ENCODE measurements at places on chromosomes 5 and 9. TPM values are rescaled to one million over a fixed set of nuclear protein-coding genes. Genes with fewer than 3 reads are reported as not detected.

DNA sequence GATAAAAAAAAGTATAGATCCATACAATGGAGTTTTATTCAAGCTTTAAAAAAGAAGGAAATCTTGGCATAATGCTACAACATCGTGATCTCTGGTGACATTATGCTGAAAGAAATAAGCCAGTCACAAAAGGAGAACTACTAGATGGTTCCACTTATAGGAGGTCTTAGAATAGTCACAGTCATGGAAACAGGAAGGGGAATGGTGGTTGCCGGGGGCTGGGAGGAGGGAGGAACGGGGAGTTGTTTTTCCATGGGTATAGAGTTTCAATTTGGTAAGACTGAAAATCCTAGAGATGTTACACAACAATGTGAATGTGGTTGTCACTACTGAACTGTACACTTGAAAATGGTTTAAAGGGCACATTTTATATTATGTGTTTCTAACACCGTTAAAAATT lies 94.5 kb downstream of the CFAP90 start:
- no peak for DNase-seq

DNA sequence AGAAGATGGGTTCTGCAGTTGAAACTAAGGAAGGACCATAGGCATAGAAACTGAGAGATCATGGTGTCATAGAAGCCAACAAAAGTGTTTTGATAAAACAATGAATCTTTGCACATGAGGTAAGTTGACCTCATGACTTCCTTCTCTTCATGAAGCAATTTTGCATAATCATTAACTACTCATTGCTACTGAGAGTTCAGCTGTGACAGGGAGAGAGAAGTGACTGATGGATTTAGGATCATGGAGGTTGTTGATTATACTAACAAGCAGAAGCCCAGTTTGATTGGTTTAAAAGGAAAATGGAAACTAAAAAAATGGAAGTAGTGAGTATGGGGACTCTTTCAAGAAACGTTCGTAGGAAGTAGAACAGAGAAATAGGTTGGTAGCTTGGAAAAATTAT lies 51.2 kb downstream of the PARP8 start:
- no peak for DNase-seq

DNA sequence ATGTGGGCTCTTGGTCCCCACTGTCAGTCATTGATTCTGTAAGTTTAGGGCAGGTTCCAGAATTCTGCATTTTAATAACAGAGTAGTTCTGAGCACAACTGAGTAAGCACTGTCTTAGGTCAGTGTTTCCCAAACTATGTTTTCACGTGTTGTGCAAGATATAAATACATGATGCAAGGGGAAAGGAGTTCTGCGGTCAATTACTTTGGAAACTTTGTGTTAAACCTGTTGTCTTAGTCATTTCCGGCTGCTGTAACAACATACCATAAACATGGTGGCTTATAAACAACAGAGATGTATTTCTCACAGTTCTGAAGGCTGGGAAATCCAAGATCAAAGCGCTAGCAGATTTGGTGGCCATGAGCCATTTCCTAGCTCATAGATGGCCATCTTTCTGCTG lies 69.8 kb downstream of the EQTN start:
- DNase-seq = no peak

GRCh38 chr5:151952238-151952637 lies 27.6 kb upstream of the GLRA1 start:
- DNase-seq = no peak

GRCh38 chr9:125842242-125842641 lies 95.1 kb downstream of the PBX3 start:
- no peak for DNase-seq

Gene ROR2
- 0.07 TPM for total RNA-seq

- no peak for DNase-seq
Observed at GRCh38 chr9:130890124-130890523, 6.5 kb downstream of the QRFP start.

Gene C5orf58
- total RNA-seq = not detected

DNA sequence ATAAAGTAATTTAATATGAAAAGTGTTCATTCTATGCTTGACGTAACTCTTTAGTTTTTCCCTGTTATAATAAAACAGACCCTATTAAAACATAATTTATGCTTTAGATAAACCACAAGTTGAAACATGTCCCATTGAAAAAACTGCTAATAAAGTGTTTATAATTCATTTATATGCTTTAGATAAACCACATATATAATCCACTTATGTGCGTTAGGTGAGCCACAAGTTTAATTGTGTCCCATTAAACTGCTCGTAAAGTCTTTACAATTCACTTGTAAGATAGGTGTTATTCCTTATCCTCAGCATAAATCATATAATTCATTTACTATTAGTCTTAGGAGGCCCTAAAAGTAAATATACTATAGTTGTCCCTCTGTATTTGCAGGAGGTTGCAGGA lies 3.6 kb downstream of the NIPSNAP3B start:
- no peak for DNase-seq

DNA sequence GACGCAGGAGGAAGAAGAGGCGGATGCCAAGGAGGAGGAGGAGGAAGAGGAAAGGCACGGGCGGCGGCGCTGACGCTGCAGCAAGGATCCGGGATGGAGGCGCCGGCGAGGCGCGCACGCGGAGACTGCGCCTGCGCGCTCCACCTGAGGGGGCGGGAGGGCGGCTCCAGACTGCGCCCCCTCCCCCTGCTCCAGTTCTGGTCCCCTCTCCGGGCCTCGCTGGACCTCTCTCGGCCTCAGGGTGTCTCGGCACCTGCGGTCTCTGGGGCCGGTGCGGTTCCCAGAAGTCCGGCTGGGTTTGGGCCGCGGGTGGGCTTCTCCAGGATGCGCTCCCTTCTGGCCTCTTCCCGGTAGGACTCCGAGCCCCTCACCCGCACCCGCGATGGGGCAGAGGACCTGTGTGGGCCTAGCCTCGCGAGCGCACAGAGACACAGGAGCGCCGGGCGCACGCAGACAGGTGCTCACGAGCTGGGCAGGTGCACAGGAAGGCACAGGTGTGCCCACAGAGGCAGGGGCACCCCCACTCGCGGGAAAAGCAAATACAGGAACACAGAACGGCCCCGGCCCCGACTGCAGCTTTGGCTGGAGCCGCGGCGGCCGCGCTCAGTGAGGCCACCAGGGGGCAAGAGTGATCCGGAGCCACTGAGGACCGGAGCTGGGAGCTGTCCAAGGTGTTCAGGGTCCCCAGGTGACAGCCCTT lies at the start of gene NPDC1:
Gene NPDC1 (minus strand): TSS at position 90 of the 700 bp plus-strand sequence. CDS start 188 bp downstream, outside the sequence.
- peak; percentile 88 for DNase-seq

Gene CTXN3
- total RNA-seq = not detected

GRCh38 chr5:97628807-97629206 lies 445.8 kb upstream of the RIOK2 start:
- DNase-seq = no peak

GRCh38 chr9:81032030-81032572 lies 657.2 kb downstream of the TLE1 start:
- DNase-seq = no peak

DNA sequence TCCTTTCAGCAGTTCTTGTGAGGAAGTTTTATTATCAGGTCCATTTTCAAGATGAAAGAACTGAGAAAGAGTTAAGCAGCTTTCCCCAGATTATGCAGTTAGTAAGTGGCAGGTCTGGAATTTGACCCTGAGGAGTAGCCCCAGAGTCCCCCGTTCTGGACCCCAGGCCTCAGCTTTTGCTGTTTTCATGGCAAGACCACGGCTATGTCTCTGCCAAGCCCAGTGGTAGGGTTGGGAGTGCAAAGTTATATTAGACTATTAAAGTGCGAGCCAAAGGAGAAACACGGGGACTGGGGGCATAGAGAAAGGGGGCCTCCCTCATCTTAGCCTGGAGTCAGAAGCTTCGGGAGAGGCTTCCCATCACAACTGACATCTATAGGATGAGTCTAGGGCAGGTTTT lies 19.3 kb upstream of the ORM1 start:
- no peak for DNase-seq

DNA sequence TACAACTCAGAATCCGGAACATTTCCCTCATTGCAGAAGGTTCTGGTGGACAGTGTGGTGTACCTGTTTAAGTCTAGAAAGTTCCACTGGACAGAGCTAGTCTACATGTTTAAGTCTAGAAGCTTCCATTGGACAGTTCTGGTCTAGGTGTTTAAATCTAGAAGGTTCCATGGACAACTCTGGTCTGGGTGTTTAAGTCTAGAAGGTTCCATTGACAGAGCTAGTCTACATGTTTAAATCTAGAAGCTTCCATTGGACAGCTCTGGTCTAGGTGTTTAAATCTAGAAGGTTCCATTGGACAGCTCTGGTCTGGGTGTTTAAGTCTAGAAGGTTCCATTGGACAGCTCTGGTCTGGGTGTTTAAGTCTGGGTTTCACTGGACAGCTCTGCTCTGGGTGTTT lies 25.0 kb downstream of the CCDC187 start:
- no peak for DNase-seq

Gene MSANTD3
- total RNA-seq = 15.9 TPM

GRCh38 chr5:139283252-139284166 lies 10.0 kb upstream of the MATR3 start:
- DNase-seq = no peak

- no peak for DNase-seq
Observed at GRCh38 chr9:122370303-122370702, 521 bp upstream of the PTGS1 start.

Gene PRDM9
- not detected for total RNA-seq

Gene PCDHB6
- not detected for total RNA-seq

DNA sequence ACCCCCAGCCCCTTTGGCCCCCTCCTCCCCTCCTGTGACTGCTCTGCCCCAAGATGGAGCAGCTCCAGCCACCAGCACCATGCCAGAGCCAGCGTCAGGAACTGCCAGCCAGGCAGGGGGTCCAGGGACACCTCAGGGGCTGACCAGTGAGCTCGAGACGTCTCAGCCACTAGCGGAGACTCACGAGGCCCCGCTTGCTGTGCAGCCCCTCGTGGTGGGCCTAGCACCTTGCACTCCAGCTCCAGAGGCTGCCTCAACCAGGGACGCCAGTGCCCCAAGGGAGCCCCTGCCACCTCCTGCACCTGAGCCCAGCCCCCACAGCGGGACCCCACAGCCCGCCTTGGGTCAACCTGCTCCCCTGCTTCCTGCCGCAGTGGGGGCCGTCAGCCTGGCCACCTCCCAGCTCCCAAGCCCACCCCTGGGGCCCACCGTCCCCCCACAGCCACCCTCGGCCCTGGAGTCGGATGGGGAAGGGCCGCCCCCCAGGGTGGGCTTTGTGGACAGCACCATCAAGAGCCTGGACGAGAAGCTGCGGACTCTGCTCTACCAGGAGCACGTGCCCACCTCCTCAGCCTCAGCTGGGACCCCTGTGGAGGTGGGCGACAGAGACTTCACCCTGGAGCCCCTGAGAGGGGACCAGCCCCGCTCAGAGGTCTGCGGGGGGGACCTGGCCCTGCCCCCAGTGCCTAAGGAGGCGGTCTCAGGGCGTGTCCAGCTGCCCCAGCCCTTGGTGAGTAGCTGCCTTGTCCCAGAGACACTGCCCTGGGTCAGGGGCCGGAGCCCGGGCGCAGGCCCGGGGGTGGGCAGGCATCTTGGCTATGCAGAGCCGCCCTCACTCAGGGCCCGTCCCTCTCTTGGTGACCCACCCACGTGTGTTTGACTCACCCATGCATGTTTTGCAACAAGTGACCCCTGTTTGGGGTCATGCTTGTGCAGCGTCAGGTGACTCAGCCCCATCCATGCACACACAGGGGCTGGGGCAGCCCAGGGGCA lies 105.2 kb downstream of the WNK2 start:
- DNase-seq = no peak

GRCh38 chr9:133405508-133406438 lies 12.0 kb downstream of the REXO4 start:
- no peak for DNase-seq

Gene FSD1L
- total RNA-seq = 3.0 TPM

DNA sequence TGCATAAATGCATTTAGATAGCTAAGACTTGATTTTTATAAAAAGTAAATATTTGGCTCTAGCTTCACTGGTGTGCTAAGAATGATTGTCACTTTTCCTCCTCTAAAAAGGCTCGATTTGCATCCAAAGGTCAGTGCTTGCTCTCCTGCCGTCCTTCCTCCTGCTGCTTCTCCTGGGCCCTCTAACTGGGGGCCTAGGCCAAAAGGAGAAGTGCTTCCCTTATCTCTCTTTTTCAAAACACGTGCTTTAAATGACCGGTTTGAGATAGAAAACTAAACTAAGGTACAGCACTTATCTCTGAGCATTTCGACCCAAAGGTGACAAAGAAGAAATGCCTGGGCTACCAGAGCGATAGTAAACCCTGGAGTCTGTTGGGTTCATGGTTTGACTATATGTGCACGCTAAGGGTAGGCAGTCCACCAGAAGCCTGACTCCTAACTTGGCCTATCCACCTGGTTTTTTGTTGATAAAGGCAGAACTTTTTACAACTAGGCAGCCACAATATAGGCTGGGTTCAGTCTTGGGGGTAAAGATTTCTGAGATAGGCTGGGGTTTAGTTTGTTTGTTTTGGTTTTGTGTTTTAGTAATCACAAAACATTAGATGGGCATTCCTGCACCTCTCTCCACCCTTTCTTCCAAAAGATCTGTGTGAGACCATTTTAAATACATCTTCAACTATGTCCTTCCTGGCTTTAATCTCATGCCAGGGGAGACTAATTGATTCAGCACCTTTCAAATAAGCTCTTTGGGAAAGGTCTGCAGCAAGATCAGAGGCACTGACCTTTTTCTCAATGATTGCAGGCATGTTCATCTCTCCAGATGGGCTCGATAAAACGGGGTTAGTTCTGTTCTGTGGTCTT lies 3.8 kb downstream of the NR2F1-AS1 start:
- no peak for DNase-seq
